H1 (cell line): ENCODE measurements at places on chromosomes 13 and 19. TPM values are rescaled to one million over a fixed set of nuclear protein-coding genes. Genes with fewer than 3 reads are reported as not detected.

LIPE gene
- 12.5 and 15.9 TPM in 2 replicates for total RNA-seq

GRCh38 chr13:50080203-50080910 lies 65.1 kb downstream of the KCNRG start:
- no peak overlapping the region for H3K27ac ChIP-seq
- H3K36me3 ChIP-seq, result no peaks in the 10 kb centered on the region
- H3K4me3 ChIP-seq, result peak overlapping the region; percentile 66
- H3K27me3 ChIP-seq, result no peaks in the 10 kb centered on the region
- DNase-seq, result no peak

DNA sequence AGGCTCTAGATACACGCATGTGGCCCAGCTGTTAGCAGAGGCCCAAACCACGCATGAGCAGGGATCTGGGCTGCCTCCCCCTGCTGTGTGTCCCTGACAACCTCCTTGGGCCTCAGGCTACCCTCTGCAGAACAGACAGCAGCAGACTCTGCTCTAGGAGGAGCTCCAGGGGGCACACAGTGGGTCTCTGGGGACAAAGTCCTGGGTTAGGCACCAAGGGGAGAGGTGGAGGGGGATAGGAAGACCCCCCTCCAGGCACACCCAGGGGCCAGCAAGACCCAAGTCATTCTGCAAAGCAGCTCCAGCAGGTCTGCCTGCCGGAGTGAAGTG lies 8.0 kb downstream of the TINCR start:
- H3K27me3 ChIP-seq, result no peaks in the 10 kb centered on the region
- H3K4me1 ChIP-seq, result peaks cover 3% of the 10 kb centered on the region; the same call in 1 of the 2 replicates
- DNase-seq, result no peak
- no peaks in the 10 kb centered on the region for H3K36me3 ChIP-seq
- H3K27ac ChIP-seq, result no peak overlapping the region
- H3K4me3 ChIP-seq, result no peak overlapping the region

DNA sequence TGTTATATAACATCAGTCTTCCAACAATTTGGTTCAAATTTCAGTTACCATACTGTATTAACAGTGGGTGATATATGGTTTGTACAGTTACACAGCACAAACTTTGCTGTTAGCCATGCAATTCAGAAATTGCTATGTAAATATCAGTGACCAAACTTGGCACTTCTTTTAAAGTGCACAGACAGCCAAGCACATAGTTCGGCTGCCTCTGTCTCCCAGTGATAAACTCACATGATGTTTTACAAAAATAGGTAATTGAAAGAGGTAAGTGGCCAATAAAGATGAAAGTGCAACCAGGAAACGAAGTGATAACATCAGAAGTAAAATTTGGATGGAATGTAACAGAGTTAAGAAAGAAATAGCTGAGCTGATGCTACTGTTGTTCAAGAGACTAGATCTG lies 143.9 kb downstream of the PCDH9 start:
- no peaks in the 10 kb centered on the region for H3K27me3 ChIP-seq
- no peak overlapping the region for H3K27ac ChIP-seq
- no peak for DNase-seq
- H3K36me3 ChIP-seq, result no peaks in the 10 kb centered on the region
- no peaks in the 10 kb centered on the region for H3K4me1 ChIP-seq

DNA sequence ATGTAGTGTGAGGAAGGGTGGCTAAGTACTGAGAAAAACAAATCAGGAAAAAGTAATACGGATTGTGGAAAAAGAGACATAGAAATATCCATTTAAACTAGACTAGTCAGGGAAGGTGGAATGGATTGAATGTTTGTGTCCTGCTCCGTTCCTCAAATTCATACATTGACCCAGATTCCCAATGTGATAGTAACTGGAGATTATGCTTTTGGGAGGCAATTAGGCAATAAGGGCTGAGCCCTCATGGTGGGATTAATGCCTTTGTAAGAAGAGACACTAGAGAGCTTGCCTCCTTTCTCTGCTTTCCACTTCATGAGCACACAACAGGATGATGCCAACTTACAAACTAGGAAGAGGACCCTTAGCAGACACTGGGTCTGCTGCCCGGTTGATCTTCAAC lies 765.2 kb upstream of the GPC6 start:
- no peak for DNase-seq
- no peaks in the 10 kb centered on the region for H3K27me3 ChIP-seq
- H3K27ac ChIP-seq, result no peak overlapping the region
- no peak overlapping the region for H3K4me3 ChIP-seq

GRCh38 chr13:39596685-39597084 lies 6.3 kb downstream of the LHFPL6 start:
- no peaks in the 10 kb centered on the region for H3K27me3 ChIP-seq
- DNase-seq, result no peak
- H3K36me3 ChIP-seq, result no peaks in the 10 kb centered on the region
- no peak overlapping the region for H3K27ac ChIP-seq
- H3K4me1 ChIP-seq, result no peaks in the 10 kb centered on the region

GRCh38 chr19:2209408-2209807 lies 26.7 kb downstream of the PLEKHJ1 start:
- no peaks in the 10 kb centered on the region for H3K4me1 ChIP-seq
- no peak for DNase-seq
- H3K36me3 ChIP-seq, result peaks cover 23% of the 10 kb centered on the region
- no peaks in the 10 kb centered on the region for H3K27me3 ChIP-seq
- H3K4me3 ChIP-seq, result no peak overlapping the region
- H3K27ac ChIP-seq, result no peak overlapping the region

CYP2A6 gene
- not detected in 2 replicates for total RNA-seq

FPR3 gene
- not detected in 2 replicates for total RNA-seq

- peak overlapping the region; percentile 99 for H3K4me3 ChIP-seq
- peak; percentile 79 for DNase-seq
- H3K36me3 ChIP-seq, result peaks cover 13% of the 10 kb centered on the region
- H3K27me3 ChIP-seq, result no peaks in the 10 kb centered on the region
Observed at GRCh38 chr19:4474514-4475022, 2.5 kb downstream of the HDGFL2 start.

CEACAM21 gene
- not detected in 2 replicates for total RNA-seq

GRCh38 chr13:19791953-19792537 lies 9.3 kb upstream of the PSPC1 start:
- H3K36me3 ChIP-seq, result no peaks in the 10 kb centered on the region
- H3K4me3 ChIP-seq, result no peak overlapping the region
- no peaks in the 10 kb centered on the region for H3K27me3 ChIP-seq

- H3K27me3 ChIP-seq, result peaks cover 20% of the 10 kb centered on the region
- DNase-seq, result no peak
- no peaks in the 10 kb centered on the region for H3K36me3 ChIP-seq
- peaks cover 4% of the 10 kb centered on the region; the same call in 1 of the 2 replicates for H3K4me1 ChIP-seq
- no peak overlapping the region for H3K4me3 ChIP-seq
- no peak overlapping the region for H3K27ac ChIP-seq
Observed at GRCh38 chr19:40507892-40508291, 41.1 kb downstream of the SPTBN4 start.

DNA sequence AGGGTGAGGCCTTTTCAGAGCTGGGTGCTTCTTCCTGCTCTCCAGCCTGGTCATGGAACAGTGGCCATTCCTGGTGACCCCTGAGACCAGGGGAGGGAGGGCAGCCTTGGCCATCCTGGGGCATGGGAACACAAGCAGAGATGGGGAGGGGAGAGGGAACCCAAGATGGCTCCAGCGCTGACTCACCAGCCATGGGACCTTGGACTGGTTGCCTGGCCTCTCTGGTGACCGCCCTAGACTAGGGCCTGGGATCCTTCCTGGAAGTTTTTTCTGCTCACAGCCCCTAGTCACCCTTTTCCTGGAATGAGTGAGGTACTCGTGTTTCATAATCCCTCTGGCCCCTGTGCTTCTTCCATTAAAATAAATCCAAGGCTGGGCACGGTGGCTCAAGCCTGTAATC lies 3.3 kb upstream of the OPA3 start:
- H3K4me1 ChIP-seq, result no peaks in the 10 kb centered on the region; the same call in 1 of the 2 replicates
- no peaks in the 10 kb centered on the region for H3K36me3 ChIP-seq
- H3K4me3 ChIP-seq, result no peak overlapping the region
- no peak for DNase-seq
- H3K27me3 ChIP-seq, result peaks cover 15% of the 10 kb centered on the region

GRCh38 chr13:81017513-81018152 lies 676.7 kb upstream of the SPRY2 start:
- DNase-seq, result no peak
- H3K27ac ChIP-seq, result no peak overlapping the region
- no peaks in the 10 kb centered on the region for H3K36me3 ChIP-seq

ICAM5 gene
- total RNA-seq, result 1.9 and 4.8 TPM in 2 replicates

GRCh38 chr19:14073925-14074838 lies 1.6 kb downstream of the MISP3 start:
- DNase-seq, result no peak
- H3K27me3 ChIP-seq, result peaks cover 40% of the 10 kb centered on the region
- H3K27ac ChIP-seq, result no peak overlapping the region
- H3K4me3 ChIP-seq, result peak overlapping the region; percentile 42

- H3K4me3 ChIP-seq, result peak overlapping the region; percentile 43
- no peaks in the 10 kb centered on the region for H3K36me3 ChIP-seq
- H3K4me1 ChIP-seq, result peaks cover 28% of the 10 kb centered on the region
- DNase-seq, result peak; percentile 83
- no peaks in the 10 kb centered on the region for H3K27me3 ChIP-seq
Observed at GRCh38 chr19:2983351-2984214, 6.2 kb downstream of the TLE6 start.

DNA sequence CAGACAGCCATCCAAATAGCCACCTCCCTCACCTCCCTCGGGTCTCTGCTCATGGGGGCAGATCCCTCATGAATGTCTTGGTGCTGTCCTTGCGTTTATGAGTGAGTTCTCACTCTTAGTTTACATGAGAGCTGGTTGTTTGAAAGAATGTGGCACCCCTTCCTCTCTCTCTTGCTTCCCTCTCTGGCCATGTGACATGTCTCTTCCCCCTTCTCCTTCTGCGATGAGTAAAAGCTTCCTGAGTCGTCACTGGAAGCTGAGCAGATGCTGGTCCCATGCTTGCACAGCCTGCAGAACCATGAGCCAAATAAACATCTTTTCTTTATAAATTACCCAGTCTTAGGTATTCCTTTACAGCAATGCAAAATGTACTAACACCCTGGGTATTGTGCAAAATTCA lies 208.7 kb downstream of the LACC1 start:
- H3K36me3 ChIP-seq, result no peaks in the 10 kb centered on the region
- no peaks in the 10 kb centered on the region for H3K27me3 ChIP-seq
- H3K27ac ChIP-seq, result no peak overlapping the region
- no peaks in the 10 kb centered on the region for H3K4me1 ChIP-seq
- no peak for DNase-seq
- no peak overlapping the region for H3K4me3 ChIP-seq

SPTBN4 gene
- total RNA-seq, result 1.9 and 3.4 TPM in 2 replicates

TEX101 gene
- not detected in 2 replicates for total RNA-seq

DCT gene
- total RNA-seq, result not detected in 2 replicates

DNA sequence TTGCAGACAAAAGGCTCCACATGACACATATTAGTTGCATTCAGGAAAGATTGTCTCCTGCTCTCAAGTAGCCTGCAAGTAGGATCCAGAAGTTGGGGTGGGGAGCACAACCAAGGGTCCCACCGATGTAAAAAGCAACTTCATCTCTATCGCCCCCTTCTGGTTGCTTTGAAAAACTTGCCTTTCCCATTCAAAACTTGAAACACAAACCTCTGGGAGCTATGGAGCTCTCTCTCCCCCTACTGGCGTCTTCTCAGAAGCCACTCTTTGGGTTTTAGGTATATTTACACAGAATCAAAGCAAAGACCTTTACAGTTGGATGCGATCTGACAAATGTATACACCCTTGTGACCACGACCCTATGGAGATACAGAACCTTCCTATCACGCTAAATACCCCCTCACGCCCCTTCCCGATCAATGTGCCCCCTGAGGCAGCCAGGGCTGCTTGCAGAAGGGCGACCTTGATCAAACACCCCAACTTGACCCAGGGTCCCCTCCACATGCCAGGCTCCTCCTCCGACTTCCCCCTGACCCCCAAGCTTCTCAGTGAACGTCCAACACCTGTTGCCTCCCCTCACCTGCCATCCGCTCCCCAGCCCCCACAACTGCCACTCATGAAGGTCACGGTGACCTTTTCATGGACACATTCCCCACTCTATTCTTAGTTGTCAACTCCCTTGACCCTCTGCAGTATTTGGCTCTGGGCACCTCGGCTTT lies 10.1 kb downstream of the NOSIP start:
- peak; percentile 70 for DNase-seq
- H3K27ac ChIP-seq, result no peak overlapping the region
- H3K4me3 ChIP-seq, result no peak overlapping the region
- H3K27me3 ChIP-seq, result no peaks in the 10 kb centered on the region

DNA sequence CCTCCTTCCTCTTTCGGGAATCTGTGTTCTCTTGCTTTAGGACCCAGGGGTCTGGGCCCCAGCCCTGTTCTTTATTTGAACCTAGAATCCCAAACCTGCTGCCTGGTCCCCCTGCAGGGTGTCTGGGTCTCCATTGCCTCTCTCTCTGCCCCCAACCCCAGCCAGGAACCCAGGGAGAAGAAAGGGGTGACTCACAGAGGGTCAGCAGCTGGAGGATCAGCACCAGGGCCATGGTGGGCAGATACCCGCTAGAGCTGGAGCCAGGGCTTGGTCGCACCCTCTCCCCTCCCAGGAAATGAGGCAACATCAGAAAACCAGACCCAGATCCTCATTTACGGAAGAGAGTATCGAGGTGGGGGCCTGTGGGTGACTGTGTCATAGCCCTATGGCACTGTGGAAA lies at the start of gene OSCAR:
TSS of gene OSCAR (minus strand) at position 243 of the 400 bp plus-strand sequence. CDS start at position 232, 11 bp downstream.
- peaks cover 16% of the 10 kb centered on the region for H3K27me3 ChIP-seq
- H3K4me1 ChIP-seq, result no peaks in the 10 kb centered on the region
- DNase-seq, result no peak

GRCh38 chr19:39525205-39525604 lies 7.4 kb downstream of the EID2B start:
- H3K36me3 ChIP-seq, result peaks cover 2% of the 10 kb centered on the region; the same call in 1 of the 2 replicates
- H3K4me3 ChIP-seq, result no peak overlapping the region
- no peak overlapping the region for H3K27ac ChIP-seq
- H3K4me1 ChIP-seq, result no peaks in the 10 kb centered on the region

GRCh38 chr13:23674795-23675640 lies 104.8 kb downstream of the TNFRSF19 start:
- no peak overlapping the region for H3K27ac ChIP-seq
- no peaks in the 10 kb centered on the region for H3K36me3 ChIP-seq
- DNase-seq, result no peak
- H3K27me3 ChIP-seq, result no peaks in the 10 kb centered on the region
- no peak overlapping the region for H3K4me3 ChIP-seq
- no peaks in the 10 kb centered on the region for H3K4me1 ChIP-seq

GRCh38 chr19:48772503-48772953 lies 17.2 kb downstream of the FGF21 start:
- DNase-seq, result no peak
- no peak overlapping the region for H3K4me3 ChIP-seq
- H3K27me3 ChIP-seq, result no peaks in the 10 kb centered on the region
- H3K36me3 ChIP-seq, result no peaks in the 10 kb centered on the region

C19orf38 gene
- 0.27 TPM in 1 of 2 replicates, not detected in the other for total RNA-seq

ATP8B3 gene
- 2.9 and 4.1 TPM in 2 replicates for total RNA-seq

ARMC6 gene
- total RNA-seq, result 68.3 and 73.7 TPM in 2 replicates

CEACAM3 gene
- total RNA-seq, result not detected in 2 replicates

DNA sequence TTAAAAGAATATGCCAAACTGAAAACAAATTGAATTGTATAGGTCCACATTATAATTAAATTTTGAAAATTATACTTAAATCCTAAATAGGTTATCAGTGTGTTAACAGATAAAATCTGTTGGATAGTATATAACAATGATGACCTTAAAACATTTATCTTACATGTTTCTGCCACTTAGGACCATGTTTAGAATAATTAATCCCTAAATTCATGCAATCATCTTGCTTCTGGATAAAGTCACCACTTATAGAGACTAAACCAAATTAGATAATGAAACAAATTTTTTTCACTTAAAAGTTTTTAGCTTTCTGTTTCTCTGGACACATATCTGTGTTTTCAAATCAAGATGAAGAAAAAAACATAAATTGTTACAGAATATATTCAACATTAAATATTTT lies 511.7 kb upstream of the MIR17HG start:
- H3K4me3 ChIP-seq, result no peak overlapping the region
- H3K36me3 ChIP-seq, result no peaks in the 10 kb centered on the region
- no peaks in the 10 kb centered on the region for H3K4me1 ChIP-seq
- H3K27me3 ChIP-seq, result no peaks in the 10 kb centered on the region
- no peak for DNase-seq

NPAS1 gene
- 9.0 and 9.9 TPM in 2 replicates for total RNA-seq
